Stimulated activated CD8-positive, alpha-beta memory T cell treated with anti-CD3 and anti-CD28 coated beads, Interleukin-4, amount 100 ng/mL, for 4 hours (primary cell): ENCODE measurements at places on chromosomes 5 and 9.

- no peak for DNase-seq
Observed at GRCh38 chr9:8241201-8241600, 441.6 kb upstream of the DMAC1 start.

DNA sequence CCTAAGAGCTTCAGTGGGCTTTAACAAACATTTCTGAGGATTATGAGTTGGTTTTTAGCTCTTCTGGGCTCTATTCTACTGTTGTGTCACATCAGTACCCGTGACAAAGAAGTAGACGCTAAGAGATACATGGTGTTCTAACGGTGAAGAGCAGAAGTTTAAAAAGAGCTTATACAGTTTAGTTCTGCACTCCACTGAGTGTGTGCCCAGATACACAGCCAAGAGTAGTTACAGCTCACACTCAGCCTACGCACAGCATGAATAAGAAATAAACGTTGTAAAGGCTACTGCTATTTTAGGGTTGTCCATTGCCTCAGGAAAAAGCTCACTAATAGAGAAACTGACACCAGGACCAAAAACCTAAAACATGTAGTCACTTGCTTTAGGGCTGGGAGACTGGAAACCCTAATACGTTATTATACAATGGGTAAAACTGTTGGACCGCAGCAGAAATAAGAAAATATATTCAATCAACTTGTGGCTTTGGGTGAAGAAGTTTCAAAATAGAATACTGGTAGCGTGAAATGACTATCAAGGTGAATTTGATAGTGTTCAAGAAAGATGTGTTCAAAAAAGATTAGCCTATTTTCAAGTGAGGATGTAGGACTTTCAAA lies 34.7 kb downstream of the PSIP1 start:
- no peak for DNase-seq

DNA sequence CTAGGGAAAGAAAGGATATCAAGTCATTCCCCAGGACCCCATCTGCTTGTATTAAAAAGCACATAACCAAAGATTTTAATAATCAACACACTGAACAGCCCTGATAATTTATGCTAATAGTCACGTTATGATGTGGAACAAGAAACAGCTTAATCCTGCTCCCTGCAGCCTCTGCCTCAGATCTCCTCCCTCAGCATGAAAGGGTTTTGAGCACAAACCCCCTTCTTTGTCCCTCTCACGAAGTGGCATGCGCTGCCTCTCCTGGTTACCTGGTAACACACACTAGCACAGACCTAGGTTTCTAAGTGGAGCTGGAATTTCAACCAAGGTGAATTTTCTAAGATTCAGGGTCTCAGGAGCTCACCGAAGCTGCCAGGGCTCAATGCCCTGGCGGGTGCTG lies 5.1 kb downstream of the IGFBPL1 start:
- no peak for DNase-seq

GRCh38 chr5:126540631-126541030 lies 54.4 kb downstream of the ALDH7A1 start:
- no peak for DNase-seq

DNA sequence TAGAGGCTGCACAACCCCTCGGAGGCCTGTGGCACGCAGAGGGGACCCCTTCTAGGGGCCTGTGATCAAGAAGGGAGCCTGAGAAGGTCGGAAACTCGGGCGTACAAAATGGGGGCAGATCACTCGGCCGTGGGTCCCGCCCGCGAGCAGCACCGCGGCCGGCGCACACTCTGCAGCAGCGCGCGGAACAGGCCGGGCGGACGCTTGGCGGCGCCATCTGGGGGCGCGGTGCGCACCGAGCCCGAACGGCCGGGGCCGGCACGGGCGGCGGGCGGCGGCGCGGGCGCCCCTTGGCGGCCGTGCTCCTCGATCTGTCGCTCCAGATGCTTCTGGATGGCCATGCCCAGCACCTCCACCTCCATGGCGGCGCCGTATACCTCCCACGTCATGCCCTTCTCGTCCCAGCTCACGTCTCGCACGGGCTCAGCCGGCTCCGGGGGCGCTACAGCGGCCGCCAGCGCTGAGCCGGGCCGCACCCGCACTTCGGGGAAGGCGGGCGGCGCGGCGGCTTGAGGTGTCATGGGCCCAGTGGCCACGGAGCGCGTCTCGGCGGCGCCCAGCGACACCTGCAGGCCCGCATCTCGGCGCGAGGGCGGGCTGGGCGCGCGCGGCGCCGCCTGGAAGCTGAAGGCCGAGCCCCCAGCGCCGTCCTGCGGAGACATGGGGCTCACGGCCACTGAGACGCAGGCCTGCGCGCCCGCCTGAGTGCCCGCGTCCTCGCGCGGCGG lies 13.1 kb downstream of the GPRIN1 start:
- no peak for DNase-seq

DNA sequence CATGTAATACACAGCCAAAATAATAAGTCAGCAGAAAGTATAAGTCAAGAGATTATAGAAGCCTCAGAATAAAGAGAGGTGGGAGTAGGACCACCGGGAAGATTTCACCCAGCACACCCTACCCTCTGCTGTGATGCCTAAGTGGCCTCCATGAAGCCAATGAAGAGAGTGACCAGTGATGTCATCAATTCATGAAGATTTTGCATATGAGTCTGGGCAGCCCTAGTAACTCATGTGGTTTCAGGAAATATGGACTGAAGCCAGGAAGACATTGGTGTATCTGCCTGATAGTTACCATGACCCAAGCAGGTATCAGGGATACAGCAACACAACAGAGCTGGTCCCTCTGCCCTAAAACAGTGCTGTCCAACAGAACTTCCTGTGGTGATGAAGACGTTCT lies 135.3 kb downstream of the ADAMTS12 start:
- DNase-seq = no peak
